ENCODE measurements at places on chromosomes 3 and 15. TPM values are rescaled to one million over a fixed set of nuclear protein-coding genes. Genes with fewer than 3 reads are reported as not detected.

- no peak for DNase-seq
Observed at GRCh38 chr3:181358562-181358961, 353.2 kb upstream of the SOX2 start.

DNA sequence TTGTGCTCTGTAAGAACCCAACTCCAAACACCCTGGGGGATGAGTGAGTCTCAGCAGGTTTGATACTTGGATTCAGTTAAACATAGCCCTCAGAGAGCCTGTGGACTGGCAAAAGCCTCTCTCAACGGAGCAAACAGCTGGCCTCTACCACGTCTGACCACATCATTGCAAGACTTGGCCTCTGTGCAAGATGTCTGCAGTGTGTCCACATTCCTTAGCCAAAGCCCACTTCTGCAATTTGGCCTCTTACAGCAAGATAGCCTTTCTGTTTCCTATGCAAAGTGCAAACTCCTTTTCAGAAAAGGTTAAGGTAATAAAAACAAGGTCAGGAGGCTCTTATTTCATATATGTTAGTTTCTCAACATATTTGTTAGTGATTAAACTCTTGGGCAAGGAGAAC lies 27.9 kb downstream of the FBN1 start:
- DNase-seq: no peak

GRCh38 chr3:45968706-45969105 lies 25.4 kb downstream of the CXCR6 start:
- DNase-seq: no peak

GRCh38 chr3:184946917-184947316 lies 135.0 kb downstream of the VPS8 start:
- no peak for DNase-seq

DNA sequence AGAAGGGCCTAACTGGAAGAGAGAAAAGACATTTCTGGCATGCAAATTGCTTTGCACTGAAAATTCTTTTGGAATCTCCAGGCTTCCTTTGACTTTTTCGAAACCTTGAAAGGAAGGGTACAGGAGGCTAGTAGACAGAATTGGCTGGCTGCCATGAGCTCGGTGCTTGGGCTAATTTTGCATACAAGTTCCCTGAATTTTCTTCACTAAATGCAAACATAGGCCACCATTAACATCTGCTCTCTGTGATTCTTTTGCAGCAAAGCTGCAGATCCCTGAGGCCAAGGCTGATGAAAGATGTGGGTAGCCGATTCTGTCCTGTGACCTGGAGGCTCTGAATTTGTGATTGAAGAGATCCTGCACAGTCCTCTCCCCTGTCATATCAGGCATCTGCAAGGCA lies 247.8 kb upstream of the MCTP2 start:
- no peak for DNase-seq

DNA sequence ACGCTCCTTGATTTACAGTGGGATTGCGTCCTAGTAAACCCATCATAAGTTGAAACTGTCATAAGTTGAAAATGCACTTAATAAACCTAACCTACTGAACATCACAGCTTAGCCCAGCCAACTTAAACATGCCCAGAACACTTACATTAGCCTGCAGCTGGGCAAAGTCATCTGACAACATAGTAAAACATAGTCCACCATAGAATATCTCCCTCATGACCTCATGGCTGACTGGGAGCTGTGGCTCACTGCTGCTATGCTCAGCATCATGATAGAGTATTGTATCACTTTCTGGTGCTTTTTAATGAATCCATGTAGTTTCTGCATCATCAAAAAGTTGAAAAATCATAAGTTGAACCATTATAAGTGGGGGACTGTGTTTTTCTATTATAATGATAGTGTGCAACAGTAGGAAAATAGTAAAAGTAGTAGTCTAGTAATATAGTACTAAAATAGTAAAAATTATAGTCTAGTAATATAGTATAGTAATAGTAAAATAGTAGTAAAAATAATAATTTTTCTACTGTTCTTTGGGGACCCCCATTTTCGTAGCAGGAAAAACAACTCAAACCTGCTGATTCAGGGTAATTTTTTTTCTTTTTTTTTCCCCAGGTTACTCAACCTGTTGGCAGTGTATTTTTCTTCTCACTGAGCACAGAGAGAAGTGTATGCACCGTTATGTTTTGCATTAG lies 233.5 kb downstream of the MYRIP start:
- no peak for DNase-seq

GRCh38 chr15:56968821-56969220 lies 50.4 kb downstream of the TCF12 start:
- DNase-seq: no peak

DNA sequence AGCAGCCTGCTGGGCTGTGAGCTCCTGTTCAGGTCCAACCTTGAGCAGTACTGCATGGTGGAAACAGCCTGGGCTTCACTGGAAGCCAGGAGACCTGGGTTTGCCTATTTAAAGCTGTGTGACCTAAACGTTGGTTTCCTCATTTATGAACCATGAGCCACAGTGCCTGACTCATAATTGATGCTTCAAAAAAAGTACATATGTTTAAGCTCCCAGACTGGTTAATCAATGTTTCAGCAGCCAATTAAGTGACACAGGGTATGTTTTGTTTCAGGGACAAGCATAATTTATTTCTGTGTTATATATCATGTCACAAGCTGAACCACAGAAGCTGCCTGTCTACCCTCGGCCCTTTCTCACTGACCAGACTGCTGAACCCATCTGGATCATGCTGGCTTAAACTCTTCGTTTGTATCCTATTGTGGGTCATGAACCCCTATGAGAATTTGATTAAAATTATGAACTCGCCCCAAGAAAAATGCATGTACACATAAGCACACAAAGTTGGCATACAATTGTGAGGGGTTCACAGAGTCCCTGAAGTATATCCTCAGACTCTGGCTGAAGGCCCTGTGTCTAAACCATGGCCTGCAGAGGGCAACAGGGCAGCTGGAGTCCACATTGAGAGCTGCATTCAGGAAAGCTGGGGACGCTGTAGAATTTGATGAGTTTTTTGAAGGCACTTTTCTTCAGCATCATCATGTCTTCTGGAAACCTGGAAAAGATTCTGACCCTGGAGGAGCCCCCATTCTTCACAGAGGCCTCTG lies 23.7 kb downstream of the HDC start:
- DNase-seq: no peak

GRCh38 chr15:75193272-75193671 lies 8.4 kb upstream of the C15orf39 start:
- DNase-seq: no peak

GRCh38 chr15:87470923-87471322 lies 785.6 kb downstream of the NTRK3 start:
- no peak for DNase-seq

DNA sequence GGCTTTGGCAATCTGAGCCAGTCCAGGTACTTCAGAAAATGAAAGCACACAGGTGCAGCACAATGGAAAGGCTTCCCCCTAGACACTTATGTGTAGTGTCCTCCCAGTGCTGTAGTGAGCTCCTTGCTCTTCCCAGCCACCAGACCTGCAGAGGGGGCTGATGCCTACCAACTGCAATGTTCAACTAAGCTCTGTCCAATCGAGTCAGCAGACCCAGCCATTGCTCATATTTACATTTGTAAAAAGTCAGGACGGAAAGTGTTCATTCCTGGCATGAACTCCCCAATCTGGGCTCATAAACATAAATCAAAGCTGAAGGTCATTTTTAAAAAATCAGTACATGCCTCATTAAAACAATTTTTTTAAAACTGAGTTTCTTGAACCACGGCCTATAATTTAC lies 73.0 kb downstream of the FOXP1 start:
- DNase-seq: no peak

DNA sequence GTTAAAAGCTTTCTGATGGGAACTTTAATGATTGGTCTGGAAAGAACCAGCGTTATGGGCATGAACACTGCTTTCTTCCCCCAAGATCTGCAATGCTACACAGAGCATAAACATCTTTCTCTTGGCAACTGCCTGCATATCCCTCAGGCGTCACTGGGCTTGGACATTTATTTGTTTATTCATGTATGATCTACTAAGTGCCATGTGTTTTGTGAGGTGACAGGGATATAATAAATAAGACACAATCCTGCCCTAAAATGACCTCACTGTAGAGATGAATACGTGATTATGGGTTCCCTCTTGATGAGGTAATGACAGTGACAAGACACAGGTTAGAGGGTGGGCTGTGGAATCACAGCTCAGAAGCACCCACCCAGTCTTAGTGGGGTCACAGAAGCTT lies 485.3 kb downstream of the PDCD6IP start:
- DNase-seq: no peak

GRCh38 chr3:186529201-186529999 lies 14.8 kb downstream of the CRYGS start:
- DNase-seq: no peak

GRCh38 chr3:23256741-23257435 lies 53.8 kb downstream of the UBE2E2 start:
- DNase-seq: no peak

GRCh38 chr15:68554721-68555678 lies 23.8 kb upstream of the CORO2B start:
- DNase-seq: no peak

GRCh38 chr15:57640930-57641682 lies 49.4 kb downstream of the MYZAP start:
- peak; percentile 28 for DNase-seq

DNA sequence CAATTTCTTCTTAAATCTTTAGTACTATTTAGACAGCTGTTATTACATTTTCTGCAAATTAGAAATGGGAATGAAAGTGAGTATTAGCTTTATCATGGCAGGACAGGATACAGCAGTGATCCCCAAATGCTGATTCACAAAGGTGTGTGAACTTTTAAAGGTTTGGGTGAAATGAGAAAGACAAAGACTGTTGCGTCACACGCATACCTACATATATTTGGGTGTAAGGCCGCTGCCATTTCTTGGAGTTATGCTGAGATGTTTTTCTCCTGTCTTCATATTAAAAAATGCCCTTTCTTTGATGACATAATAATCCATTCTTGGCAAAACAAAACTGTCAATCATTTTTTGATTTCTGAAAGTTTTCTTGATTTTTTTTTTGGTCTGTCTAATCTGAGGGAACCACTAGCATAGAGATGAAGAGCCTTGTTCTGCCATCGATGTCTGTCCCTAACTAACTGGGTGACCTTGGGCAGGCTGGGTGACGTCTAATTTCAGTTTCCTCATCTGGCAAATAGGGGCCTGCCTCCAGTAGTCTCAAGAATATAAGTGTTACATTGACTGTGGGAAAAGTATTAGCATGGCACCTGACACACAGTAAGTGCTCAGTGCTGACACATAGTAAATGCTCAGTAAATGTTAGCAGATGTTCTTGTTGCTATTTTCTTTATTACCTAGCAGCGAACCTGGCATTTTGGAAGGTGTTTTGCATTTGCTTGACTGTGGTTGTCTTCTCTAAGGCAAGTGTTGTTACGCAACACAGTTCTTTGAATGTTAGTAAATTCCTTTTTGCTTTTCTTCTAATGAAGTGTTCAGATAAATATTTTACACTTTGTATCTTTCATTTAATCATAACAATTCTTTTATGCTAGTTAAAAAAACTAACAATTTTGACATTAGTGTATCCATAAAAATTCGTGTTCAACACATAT lies 5.0 kb downstream of the MITF start:
- DNase-seq: no peak

DNA sequence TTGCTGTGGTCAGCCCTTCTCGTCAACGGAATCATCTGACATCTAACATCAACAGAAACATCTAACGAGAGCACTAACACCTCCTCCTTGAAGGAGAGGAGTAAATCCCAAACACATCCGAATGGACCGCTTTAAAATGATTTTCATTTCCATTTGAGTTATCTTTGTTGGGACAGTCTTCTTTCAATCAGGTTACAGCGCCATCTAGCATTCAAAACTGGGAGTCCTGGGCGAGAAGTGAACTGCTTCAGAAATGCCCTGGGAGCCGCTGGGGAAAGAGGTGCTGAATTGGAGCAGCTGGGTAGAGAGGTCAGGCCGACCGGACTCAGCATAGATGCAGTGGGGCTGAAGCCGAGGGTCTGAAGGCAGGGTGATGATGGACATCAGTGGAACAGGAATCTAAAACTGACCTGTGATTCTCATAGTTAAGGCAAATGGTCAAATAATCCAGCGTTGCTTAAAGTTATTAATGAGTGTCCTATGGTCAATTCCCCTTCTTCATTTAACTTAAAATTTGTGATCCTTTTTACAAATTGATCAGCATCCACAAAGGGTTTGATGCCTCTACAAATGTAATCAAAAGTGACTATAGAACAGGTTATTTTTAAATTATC lies 170.0 kb upstream of the NDN start:
- DNase-seq: peak; percentile 27

DNA sequence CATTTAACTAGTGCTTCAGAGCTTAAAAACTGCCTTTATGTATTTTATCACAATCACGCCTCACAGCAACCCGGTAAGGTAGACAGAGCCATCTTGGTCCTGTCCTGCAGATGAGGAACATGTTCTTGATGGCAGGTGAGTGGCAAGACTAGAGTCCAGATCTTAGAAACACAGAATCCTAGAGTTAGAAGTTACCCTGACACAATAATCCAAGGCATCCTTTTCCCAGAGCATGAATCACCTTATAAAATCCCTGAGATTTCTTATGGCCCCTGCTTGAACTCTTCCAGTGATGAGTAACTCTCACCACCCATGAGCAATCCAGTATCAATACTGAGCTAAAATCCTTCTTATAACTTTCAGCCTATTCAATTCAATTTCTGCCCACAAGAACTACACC lies 16.9 kb downstream of the POPDC2 start:
- DNase-seq: no peak

GRCh38 chr3:49929291-49930167 lies at the start of gene MON1A:
Gene MON1A (minus strand): TSS chr3:49929811. CDS start chr3:49913346, 16,465 bp downstream.
- DNase-seq: peak; percentile 89

Gene SLC9C1
- total RNA-seq: not detected

Gene AGTR1
- total RNA-seq: not detected

Gene LRRC31
- not detected for total RNA-seq

Gene UACA
- total RNA-seq: 5.3 TPM

Gene COL6A5
- not detected for total RNA-seq

Gene SLC28A2
- total RNA-seq: not detected

Gene SLC38A3
- total RNA-seq: not detected

Gene BCHE
- not detected for total RNA-seq

Gene SLCO2A1
- total RNA-seq: not detected

Gene FEZF2
- not detected for total RNA-seq

Gene C3orf70
- total RNA-seq: not detected

Gene CLRN1
- not detected for total RNA-seq

Gene TIMP4
- total RNA-seq: 0.12 TPM
